ENCODE measurements at places on chromosomes 3 and 15.

DNA sequence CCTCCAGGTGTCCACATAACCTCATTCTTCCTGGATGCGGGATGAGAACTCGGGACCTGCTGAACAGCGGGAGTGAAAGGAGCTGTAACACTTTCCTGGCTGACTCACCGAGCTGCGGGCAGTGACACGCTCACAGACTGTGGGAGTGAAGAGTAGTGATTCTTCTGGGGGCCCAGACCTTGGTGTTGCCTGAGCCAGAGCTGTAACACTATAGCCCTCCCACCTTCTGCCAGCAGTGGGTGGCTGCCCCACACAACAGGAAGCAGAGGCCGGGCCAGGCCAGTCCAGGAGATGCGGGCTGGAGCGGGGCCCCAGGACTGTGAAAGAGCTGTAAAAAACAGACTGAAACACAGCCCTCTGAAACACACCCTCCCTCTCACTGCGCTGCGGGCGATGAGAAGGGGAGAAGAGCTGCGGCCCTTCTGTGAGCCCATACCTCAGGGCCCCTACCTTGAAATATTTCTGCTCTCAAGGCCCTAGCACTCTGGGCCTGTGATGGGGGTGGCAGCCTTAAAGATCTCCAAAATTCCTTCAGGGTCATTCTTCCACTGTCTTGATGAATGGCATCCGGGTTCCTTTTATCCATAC is 464.0 kb upstream of the CCDC54 start:
- no peak for DNase-seq

DNA sequence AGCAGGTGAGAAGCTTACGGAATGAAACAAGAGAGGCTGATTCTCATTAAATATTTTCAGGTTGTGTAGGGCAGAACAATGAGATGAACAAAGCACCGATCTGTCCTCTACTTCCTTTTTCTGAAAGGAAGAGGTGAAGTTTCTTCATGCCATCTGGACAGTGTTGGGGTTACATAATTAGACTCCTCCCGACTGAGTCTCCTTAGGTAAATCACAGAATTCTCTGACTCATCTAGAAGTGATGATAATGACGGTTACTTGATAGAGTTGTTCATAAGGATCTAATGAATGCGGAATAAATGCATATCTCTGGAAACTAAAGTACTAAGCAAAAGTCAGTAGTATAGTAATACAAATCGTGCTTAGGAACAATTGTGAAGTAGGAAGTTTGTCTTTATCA is 21.2 kb downstream of the CRTC3 start:
- no peak for DNase-seq

DNA sequence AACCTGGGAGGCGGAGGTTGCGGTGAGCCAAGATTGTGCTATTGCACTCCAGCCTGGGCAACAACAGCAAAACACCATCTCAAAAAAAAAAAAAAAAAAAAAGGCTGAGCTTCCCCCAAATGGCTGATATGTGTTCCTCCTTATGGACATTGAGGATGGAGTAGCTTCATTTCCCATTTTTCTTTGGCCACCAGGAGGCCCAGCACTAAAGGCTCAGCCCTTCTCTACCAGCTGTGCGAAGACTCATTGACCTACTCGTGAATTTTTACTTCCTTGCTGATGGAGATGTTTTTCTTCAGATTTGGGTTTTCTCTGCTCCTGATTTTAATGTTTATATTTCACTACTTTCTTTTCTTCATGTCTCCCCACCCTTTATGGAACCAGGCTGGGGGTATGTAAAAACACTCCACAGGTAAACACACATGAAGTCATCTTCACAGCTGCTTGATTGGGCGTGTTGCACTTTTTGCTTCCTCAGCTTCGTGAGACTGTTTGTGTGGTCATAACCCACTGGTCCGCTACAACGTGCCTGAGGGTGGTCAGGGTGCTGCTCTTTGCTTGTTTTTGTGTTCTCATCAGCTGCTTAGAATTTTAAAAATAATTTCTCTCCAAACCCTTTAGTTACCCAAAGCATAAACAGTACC is 13.5 kb downstream of the SEMA4B start:
- no peak for DNase-seq

- DNase-seq, result no peak
Measured at GRCh38 chr15:43489191-43489590, 3.8 kb downstream of the TP53BP1 start.

DNA sequence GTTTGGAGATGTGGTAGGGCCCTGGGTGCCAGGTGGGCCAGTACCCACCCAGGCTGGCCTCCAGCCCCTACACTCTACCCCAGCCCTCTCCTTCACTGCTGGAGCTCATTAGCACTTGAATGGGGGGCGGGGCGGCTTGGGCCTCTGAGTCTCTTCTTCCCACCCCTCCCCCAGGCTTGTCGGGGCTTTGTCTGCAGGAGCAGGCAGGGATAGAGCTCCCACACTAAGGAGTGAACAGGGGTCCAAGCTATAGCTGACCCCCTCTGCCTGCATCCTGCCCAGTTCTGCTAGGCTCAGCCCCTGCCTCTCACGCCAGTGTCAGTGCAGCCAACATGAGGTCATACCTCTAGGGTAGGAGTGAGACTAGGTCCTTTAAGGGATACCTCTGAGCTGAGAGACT is 5.2 kb downstream of the GNAI2 start:
- no peak for DNase-seq

DNA sequence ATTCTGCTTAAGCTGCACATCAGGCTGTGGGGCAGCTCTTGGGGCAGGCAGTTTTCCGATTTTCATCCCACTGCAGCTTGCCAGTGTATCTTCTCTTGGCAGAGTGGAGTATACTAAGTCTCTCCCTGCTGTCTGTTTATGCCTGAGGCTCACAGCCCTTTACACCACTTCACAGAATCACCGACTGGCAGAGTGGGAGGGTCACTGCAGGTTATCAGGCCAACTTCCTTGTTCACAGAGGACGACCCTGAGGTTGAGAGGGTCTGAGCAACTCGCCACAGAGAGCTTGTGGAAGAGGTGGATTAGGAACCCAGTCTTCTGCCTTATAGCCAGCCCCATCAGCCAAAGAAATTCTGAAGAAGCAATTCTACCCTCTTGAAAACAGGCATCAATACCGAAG is 30.9 kb downstream of the KIF9 start:
- DNase-seq, result no peak

GRCh38 chr3:8497582-8497981 is 4.0 kb upstream of the LMCD1 start:
- no peak for DNase-seq

- no peak for DNase-seq
Measured at GRCh38 chr3:182108371-182108770, 396.6 kb downstream of the SOX2 start.

- no peak for DNase-seq
Measured at GRCh38 chr15:28885630-28886430, at the start of gene APBA2. TSS of gene APBA2 (plus strand) at chr15:28885974. CDS start at chr15:29053885, 167,911 bp downstream.

- no peak for DNase-seq
Measured at GRCh38 chr15:43518197-43518761, 871 bp downstream of the MAP1A start.

DNA sequence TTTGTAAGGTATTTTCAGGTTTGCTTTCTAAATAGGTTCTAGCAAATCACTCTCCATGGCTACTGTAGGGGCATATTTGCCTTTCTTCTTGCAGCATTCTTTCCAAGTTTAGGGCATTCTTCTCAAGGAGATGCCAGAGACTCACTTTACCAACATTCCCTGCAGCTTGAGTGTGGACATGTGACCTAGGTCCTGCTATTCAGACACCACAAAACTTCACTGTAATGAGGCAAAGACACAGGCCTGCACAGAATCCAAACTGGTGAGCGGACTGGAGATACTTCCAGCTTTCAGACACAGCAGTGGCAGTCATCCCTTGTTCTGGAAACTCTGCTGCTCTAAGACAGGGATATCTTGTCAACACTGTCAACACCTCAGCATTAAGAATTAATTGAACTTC is 146.4 kb upstream of the PFN2 start:
- DNase-seq, result no peak

DNA sequence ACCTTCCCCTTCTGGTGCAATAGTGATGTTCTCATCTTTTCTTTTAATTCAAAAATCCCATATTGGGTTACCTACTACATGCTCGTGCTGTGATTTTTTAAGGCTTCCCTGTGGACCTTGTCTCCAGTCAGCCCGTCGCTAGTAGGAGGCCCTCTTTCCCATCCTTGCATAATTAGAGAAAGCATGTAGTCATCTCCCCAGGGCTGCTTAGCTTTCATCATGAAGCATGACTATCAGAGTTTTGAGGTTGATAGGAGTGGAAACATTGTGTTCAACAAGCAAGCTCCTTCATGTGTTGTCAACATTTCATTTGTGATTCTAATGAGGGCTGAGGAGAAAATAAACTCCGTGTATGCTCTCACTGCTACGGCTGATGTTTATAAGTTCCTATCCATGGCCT is 8.7 kb upstream of the LRTM1 start:
- no peak for DNase-seq

GRCh38 chr15:38029736-38030135 is 95.3 kb downstream of the TMCO5A start:
- DNase-seq, result no peak

- no peak for DNase-seq
Measured at GRCh38 chr3:139953131-139953910, 18.3 kb downstream of the CLSTN2 start.

- DNase-seq, result no peak
Measured at GRCh38 chr3:137764563-137765309, 621 bp downstream of the SOX14 start.

GRCh38 chr3:158463556-158463955 is 107.4 kb upstream of the MLF1 start:
- DNase-seq, result no peak

- no peak for DNase-seq
Measured at GRCh38 chr3:143693506-143693905, 154.8 kb downstream of the SLC9A9 start.

DNA sequence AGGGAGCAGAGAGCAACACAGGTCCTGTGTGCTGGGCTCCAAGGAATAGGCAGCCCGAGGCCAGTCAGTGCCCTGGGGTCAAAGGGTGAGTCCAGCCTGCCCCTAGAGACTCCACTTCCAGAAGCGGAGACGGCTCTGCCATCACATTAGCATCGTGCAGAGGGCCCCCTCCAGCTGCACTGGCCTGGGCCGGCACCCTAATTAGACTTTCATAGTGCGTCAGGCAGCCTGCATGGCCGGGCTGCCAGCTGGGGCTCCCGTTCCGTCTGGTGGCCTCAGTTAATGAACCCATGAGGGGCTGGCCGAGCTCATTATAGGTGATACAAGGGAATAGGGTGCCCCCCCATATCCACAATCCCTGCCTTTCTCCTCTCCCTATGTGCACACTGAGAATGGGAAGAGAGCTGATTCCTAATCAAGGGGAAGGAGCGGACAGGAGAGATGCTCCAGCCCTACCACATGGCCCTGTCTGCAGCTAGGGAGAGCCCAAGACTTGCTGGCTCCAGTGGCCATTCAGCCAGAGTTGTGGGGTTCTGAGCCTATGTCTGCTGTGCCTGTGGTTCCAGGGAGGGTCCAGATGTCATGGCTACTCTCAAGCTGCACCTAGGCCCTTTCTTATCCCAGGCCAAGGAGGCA is 128.0 kb downstream of the SRGAP3 start:
- DNase-seq, result no peak

DNA sequence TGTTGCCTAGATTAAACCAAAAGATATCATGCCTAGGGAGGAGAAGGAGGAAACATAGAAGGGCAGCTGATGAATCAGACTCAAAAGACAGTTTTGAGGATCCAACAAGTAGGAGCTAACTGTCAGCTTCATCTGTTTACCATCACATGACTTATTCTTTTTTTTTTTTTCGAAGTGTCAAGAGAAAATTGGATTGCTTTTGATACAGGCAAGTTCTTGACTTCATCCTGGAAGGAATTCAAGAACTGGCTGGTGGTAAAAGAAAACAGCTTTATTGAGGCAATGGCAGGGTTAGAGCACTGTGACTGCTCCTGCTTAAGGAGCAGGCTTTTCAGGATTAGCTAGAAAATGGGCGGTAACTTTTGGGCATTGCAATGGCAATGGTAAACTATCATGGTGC is 227.5 kb upstream of the KCNMB2 start:
- DNase-seq, result no peak

GRCh38 chr3:174863488-174863887 is 4.4 kb downstream of the NAALADL2 start:
- DNase-seq, result no peak

DNA sequence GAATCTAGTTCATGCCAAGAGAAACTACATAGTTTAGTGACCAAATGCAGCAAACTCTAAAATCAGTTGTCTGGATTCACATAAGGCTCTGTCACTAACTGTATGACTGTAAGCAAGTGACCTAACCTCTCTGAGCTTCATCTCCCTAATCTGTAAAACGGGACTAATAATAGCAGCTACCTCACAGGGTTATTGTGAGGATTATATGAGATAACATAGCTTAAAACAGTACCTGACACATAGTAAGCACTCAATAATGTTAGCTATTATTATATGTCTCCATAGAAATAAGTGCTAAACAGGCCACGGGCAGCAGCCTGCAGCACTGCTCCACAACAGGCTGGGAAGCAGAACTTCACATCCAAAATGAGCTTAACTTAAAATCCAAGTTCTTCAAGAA is 30.2 kb downstream of the NPTN start:
- no peak for DNase-seq

- DNase-seq, result no peak
Measured at GRCh38 chr3:38565339-38566214, 69.4 kb downstream of the EXOG start.
